ENCODE measurements at places on chromosomes 12 and 14.

DNA sequence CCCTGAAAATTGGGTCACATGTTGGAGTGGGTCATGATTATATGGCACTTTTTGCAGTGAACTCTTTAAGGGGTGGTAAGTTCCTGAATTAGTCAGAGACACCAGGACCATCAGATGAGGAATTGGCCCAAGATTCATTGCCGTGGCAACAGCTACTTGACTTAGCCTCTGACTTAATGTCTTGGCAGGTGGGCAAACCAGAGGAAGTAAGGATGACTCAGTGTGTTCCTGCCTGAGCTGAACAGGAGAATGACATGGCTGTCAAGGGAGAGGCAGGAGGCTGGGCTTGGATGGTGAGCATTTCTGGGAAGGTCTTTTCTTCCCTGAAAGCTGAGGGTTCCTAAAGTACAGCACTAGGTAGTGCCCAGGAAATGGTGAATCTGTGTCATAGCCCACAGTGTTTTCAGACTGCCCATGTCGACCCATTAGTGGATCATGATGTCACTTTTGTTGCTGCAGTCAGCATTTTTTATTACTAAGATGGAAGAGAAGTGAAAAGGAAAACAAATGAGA, 170.1 kb upstream of the PWP1 start:
- DNase-seq = peak; percentile 2

GRCh38 chr12:124509676-124510300, 57.6 kb downstream of the NCOR2 start:
- no peak for DNase-seq

DNA sequence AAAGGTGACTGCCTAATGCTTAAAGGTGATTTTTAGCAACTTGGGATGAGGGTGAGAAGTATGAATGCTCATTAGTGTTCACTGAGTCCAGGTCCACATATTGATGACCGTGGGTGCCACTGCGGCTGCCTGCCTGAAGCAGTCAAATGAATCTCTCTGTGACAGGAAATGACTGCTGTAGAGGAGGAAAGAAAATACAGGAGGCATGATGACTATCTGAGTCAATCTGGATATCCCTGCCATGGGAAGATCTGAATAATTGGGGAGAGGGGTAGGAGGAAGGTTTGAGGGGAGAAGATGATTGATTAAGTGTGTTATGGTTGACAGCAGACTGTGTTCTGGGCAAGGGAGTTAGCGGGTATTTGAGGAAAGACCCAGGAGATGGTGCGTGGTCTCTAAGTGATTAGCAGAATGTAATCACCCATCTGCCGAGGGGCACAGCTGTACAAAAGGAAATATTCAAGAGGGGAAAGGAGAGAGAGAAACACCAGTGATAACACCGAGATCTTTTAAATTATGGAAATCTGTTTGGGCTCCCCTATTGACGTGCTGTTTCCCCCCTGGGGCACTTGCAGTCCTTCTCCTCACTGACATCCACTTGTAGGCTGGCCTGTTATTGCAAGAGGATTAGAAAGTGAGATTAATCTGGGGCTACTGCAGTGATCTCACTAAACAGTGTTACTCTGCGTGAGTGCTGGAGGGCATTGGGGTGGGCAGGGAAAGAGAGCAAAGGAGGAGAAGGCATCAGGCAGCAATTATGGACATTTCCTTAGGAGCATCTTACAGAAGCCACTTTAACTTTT, 97.7 kb downstream of the AKAP6 start:
- no peak for DNase-seq

DNA sequence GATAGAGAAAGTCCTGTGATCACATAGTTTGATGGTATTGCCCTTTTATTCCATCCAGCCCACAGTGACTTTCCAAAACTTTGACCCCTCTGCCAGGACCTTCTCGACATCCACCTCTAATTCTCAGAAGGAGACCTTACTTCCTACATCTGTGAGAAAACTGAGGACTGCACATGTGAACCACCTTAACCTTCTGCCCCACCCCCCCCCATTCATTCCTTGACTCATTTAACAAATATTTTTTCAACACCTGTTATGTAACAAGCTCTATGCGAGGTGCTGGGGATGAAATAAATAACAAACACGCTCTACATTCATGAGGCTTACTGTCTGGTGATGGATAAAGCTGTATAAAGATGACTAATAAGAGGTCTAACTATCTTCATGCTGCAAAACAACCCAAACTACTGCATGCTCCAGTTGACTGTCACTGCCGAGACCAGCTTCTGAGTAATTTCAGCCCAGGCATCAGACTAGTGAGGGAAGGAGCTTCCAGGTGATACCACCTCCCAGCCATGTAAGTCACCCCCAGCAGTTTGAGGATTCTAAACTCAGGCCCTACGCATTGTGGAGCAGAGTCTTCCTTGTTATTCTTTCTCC, 1.9 kb upstream of the HAL start:
- no peak for DNase-seq

- no peak for DNase-seq
Observed at GRCh38 chr14:100982762-100983161, 79.2 kb upstream of the RTL1 start.

- no peak for DNase-seq
Observed at GRCh38 chr12:78128211-78128610, 297.5 kb downstream of the NAV3 start.

DNA sequence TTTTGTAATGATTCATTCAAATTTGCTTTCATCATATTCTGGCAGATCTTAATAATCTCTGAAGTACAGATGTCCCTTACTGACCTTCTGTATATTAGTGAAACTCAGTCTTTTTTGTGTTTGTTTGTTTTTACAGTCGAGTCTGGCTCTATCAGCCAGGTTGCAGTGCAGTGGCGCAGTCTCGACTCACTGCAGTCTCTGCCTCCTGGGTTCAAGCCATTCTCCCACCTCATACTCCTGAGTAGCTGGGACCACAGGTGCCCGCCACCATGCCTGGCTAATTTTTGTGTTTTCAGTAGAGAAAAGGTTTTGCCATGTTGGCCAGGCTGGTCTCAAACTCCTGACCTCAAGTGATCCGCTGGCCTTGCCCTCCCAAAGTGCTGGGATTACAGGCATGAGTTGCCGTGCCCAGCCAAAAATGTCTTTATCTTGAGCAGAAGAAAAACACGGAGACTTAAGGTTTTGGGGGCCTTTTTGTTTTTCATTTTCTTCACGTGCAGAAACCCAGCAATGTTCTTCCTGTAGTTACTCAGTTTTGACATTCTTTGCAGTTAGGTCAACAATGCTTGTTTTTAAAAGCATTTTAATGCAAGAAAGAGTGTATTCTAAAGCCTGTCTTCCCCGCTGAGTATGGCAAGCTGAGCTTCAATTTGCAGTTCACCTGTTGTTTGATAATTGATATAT, 79.5 kb downstream of the FAR2 start:
- DNase-seq = no peak

GRCh38 chr12:91973813-91974212, 171.8 kb downstream of the BTG1 start:
- no peak for DNase-seq

GRCh38 chr14:88303041-88303440, 20.0 kb downstream of the KCNK10 start:
- DNase-seq = no peak

GRCh38 chr12:88706286-88706685, 126.0 kb upstream of the KITLG start:
- DNase-seq = no peak

- DNase-seq = no peak
Observed at GRCh38 chr12:4320497-4320852, 538 bp upstream of the TIGAR start.

GRCh38 chr12:121787063-121788025, 6.1 kb downstream of the RHOF start:
- DNase-seq = no peak

DNA sequence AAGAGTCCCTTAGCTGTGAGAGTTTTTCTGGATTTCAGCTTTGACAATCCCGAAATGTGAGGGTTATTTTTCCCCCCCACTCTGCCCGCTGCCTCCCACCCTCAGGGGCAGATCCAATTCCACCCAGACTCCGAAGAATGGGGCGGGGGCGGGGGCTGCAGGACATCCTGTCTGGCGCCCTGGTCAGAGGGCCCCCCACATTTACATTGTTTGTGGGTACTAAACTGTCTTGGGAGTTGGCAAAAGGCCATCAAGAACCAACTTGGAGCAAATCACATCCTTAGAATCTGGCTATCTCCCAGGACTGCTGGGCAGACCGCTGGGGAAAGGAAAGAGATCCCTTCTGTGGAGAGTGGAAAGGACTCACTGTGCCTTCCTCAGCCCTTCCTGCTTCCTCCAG, 2.4 kb downstream of the EMP1 start:
- no peak for DNase-seq

DNA sequence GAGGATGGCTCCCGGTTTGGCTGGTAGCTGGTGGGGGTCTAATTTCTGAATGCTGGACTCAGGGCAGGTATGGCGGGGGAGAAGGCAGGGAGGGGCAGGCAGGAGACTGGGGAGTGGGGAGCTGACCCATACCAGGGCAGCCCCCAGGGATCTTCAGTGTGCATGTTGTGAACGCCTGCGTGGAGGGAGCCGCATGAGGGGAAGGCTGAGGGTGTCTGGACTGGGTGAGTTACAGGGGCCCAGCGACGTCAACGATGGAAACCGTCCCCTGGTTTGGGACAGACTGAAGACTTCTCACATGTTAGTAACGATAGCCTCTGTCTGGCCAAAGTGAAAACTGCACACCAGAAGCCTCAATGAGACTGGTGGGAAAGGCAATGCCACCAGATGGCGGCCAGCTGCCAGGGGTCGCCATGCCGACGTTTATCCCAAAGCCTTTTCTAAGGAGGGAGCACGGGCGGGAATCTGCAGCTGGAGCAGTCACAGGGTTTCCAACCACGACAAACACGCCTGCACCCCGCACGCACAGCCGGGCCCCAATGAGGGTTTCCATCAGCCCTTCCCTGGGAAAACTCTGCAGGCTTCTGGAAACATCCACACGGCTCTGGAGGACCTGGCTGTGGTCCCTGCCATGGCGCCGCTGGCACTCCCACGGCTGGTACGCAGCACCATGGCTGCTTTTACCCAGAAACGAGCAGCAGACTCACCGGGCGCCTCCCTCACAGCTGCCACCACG, 14.0 kb downstream of the PGAM5 start:
- DNase-seq = no peak

DNA sequence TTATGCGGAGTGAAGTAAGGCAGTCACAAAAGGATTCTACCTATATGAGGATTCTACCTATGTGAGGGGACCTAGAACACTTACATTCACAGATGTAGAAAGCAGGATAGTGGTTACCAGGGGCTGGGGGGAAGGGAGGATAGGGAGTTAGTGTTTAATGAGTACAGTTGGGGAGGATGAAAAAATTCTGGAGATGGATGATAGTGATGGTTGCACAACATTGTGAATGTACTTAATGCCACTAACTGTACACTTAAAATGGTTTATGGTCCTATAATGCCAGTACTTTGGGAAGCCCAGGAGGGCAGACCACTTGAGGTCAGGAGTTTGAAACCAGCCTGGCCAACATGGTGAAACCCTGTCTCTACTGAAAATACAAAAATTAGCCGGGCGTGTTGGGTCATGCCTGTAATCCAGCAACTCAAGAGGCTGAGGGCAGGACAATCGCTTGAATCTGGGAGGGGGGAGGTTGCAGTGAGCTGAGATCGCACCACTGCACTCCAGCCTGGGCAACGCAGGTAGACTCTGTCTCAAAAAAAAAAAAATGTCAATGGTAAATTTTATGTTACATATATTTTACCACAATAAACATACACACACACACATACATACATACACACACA, 25.4 kb downstream of the SVOP start:
- no peak for DNase-seq

All from activated T-helper 9 cell treated with anti-CD3 and anti-CD28 coated beads, Interleukin-2, amount 50 U/mL, for 16 hours (primary cell).